ENCODE measurements at places on chromosomes 16 and 17.
A peak's percentile ranks its signal among the peaks of the same experiment; 100 is the strongest.

- peak; percentile 7 for DNase-seq
These were observed 646 bp downstream of the RABEP1 start for GRCh38 chr17:5282642-5283217.

DNA sequence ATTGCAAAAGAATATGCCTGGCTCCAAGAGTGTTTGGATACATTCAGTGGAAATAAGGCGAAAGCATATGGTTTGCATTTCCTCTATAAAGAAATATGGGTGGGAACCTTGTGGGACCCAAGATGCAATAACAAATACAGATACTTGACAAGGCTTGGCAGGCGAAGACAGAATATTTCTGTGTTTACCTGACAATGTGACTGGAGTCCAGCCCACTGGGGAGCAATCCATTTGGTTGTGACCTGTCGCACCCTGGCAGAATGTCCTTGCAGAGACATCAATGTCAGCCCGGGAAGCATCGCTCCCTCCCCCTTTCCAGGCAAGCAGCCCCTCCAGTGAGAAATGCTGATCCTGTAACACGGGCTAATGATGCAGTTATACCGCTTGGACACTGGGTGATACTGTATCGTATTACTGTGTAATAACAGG is 296.6 kb downstream of the MAF start:
- no peak for DNase-seq

GRCh38 chr17:17175917-17176316 is 30.2 kb downstream of the PLD6 start:
- no peak for DNase-seq

DNA sequence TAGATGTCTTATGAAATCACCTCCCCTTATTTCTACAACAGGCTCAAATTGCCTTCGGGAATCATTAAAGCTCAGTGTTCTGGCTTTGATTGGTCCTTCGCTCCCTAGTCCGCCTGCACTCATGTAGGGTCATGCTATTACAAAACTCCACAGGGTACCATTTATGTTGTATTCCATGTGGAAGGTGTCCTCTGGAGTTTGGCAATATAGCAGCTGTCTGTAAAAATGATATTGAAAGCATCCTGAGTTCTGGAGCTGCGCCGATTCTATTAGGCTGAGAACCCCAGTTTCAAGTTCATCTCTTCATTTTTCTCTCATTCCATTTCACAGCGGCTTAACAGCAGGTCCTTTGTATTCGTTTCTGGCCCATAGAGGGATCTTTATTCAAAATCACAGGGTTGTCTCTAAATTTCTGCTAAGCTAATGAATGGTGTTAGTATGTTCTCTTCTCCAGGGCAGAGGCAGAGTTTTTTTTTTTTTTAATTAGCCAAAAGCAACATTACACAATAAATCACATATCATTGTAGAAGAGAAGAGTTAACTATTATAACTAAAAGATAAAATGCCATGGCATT is 71.9 kb upstream of the TEKT1 start:
- no peak for DNase-seq

DNA sequence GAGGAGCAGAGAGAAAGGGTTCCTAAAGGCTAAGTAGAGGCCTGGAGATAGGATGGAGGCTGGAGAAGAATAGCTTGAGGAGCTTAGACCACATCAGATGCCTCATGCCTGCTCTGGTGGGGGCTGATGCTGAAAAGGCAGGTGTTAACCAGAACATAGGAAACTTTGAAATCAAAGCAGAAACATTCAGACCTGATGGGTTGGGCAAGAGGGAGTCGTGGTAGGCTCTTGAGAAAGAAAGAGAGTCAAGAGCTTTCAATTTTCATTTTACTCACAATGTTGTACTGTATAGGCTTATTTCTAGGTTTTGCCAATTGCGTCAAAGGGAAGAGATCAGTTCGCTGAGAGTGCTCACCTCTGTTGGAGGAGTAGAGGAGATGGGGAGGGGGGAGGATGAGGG is 406.6 kb upstream of the SALL1 start:
- no peak for DNase-seq

DNA sequence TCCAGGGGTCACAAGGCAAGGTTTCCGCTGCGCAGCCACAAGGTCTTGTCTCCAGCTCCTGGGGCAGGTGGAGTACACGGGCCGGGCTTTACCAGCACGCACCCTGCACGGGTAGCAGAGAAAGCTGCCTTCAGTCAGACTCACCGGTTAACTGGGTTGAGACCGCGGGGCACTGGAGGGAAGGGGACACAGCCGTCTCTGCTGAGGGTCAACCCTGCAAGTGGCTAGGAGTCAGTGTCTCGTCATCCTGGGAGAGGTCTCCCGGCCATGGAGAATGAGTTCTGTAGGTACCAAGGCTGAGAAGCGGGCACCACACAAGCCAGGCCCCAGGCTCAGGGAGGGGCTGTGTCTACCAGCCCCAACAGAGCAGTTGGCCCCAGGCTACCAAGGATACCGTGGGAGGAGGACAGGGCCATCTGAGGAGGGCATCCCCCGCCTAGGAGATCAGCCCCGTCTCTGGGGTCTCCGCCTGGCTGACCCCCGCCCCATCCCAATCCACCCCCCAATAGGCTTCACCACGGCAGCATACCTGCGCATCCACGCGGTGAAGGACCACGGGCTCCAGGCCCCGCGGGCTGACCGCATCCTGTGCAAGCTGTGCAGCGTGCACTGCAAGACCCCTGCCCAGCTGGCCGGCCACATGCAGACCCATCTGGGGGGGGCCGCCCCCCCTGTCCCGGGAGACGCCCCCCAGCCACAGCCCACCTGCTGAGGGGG is 2.8 kb upstream of the PRRT2 start:
- no peak for DNase-seq

- DNase-seq: no peak
These were observed 615.6 kb downstream of the MAF start for GRCh38 chr16:78984887-78985464.

DNA sequence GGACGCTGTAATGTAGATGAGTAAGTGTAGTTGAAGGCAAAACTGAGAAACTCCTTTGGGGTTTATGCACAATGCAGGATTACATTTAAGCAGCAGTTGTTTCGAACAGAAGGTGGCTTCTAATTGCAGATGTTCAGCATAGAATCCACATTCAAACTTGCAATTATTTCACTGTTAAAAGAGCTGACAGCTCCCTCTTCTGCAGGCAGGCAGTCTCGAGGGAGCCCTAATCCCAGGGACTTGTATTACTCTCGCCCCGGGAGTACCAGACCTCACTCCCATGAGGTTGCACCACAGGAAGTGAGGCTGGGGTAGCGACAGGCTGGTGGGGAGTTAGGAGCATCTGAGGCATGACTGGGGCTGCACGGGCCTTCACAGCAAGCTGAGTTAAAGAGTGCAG is 484.3 kb upstream of the EEF2KMT start:
- DNase-seq: no peak

DNA sequence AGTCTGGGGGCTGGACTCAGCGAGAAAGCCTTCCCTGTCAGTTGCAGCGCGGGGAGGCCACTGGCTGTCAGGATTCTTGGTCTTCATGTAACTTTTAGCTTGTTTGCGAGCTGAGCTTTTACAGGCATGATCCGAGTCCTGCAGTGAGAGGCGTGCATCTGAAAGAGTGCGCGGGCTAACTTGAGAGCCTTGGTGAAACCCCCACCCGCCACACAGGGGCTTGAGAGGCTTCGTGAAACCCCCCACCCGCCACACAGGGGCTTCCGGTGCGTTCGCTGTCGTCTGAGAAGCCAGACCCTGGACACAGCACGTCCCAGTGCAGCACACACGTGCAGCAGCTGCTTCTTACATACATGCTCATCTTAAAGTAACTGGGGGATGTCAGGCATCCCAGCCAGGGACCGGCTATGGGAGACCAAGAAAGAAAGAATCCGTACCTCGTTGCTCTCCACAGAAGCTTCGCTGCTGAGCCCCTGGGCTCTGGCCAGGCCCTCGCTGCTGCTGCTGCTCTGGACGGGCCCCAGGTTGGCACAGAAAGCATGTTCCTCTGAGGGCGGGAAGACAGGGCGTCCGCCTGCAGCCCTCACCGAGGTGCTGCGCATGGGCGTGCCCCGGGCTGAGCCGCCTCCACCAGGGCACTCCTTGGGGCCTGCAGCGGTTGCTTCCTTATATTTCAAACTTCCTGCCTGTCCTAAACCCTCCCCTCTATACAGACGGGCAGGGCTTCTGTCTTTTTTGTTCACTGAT is 7.8 kb downstream of the NUDT16L1 start:
- no peak for DNase-seq

GRCh38 chr17:79917902-79918484 is 78.8 kb upstream of the CBX4 start:
- no peak for DNase-seq

DNA sequence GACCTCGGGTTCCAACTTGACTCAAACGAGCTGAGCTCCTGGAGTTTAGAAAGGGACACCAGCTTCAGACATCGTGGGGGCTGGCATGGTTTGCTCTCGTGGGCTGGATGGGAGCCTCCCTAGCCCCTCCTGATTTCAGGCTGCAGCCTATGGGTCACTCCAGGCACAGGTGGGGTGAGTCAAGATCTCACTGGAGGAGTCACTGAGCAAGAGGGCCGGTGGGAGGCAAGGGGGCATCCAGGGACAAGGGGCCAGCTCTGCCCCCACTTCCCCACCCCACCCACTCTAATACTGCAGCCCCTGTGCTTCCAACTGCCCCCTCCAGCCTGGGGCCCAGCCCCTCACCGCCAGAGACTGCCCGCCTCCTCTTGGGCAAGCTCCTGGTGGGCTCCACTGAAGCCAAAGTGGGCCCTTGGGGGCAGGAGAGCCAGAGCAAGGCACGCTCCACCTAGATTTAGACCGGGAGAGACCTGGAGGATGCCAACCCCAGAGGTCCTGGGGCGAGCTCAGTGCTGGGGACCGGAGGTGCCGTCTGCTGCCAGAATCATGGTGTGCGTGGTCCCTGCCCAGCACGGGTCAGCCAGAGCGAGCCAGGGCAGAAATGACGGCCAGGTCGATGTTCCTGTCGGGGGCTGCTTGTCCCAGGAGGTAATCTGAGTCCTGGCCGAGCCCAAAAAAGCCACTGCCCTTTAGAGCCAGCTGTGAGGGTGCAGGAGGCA is 6.4 kb downstream of the SLC16A3 start:
- no peak for DNase-seq

- DNase-seq: no peak
These were observed 481.9 kb upstream of the ERCC4 start for GRCh38 chr16:13438064-13438463.

- DNase-seq: no peak
These were observed 27.4 kb downstream of the IRF8 start for GRCh38 chr16:85926370-85926769.

GRCh38 chr17:35046245-35046644 is 17.3 kb downstream of the RFFL start:
- no peak for DNase-seq

DNA sequence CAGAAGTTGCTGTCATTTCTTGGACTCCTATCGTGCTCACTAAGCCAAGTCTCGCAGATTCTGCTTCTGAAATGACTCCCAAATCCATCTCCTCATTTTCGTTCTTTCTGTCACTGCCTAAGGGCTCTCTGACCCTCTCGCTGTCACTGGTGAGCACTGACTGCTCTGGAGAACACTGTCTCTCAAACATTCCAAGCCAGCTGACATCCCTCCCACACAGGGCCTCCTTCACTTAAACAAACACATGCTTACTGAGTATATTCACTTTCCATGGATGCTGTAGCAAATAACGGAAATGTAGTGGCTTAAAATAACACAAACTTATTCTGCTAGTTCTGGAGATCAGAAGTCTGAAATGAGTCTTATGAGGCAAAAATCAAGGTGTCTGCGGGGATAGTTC is 18.8 kb downstream of the CACNG1 start:
- no peak for DNase-seq

GRCh38 chr17:2591040-2591640 is 2.3 kb upstream of the PAFAH1B1 start:
- no peak for DNase-seq

DNA sequence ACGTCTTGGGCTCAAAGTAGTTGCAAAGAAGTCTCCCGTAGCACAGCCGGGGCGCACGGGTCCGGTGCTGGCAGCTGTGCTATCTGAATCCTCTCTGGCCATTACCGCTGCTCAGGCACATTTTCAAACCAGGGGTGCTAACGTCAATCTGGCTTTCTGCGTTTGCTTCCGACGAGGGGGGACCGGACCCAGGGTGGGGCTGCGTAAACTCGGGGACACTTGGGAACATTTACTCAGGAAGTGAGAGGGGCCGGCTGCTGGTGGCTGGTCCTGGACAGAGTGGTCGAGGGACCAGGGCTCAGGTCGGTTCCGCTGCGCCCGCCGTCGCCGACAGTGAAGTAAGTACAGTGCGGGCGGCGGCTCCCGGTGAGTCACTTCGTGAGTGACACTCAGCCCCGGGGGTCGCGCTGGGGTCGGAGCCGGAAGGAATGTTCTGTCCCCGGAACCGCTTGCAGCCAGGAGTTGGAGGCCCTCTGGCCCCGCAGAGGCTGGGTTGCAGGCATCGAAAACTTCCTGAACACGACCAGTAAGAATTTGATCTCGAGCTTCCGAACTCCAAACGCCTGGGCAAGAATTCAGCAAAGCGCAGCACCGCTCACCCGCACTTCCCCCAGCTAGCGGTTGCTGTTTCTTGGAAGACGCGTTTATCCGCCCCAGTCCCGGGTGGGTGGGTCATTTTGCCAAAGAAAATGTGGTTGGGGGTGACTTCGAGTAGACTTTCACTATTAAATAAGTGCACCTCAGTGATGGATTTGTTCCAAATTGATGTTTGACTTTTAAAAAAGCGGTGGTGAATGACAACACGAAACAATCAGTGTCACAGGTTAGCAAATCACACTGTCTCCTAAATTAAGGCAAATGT is 1.4 kb upstream of the HS3ST3B1 start:
- DNase-seq: peak; percentile 13

DNA sequence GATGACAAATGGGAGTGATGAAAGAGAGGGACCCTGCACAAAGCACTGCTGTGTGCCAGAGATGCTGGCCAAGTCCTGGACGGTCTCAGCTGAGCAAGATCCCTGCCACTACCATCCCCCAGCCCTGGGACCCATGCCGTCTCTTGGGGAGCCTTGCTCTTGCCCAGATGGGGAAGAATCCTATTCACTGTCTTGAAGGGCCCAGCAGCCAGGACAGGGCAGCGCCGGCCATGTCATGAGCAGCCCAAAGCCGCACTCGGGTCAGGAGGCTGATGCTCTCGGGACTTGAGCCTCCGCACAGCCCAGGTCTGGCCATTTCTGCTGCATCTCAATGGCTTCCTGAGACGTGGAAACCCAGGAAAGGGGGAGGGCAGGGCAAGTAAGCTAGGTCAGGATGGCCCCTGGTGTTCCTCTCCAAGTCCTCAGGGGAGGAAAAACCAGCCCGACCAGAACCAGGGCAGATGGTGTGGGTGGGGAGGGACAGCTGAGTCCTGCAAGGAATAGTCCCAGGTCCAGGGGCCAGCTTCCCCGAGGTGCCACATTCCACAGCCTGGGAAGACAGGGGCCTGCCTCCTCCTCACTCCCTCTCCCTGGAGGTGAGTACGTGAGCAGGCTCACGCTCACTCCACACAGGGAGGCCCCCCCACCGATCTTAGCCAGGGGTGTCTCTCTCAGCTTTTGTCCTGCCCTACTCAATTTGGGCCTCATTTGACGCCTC is 7.8 kb upstream of the KRT19 start:
- DNase-seq: no peak

DNA sequence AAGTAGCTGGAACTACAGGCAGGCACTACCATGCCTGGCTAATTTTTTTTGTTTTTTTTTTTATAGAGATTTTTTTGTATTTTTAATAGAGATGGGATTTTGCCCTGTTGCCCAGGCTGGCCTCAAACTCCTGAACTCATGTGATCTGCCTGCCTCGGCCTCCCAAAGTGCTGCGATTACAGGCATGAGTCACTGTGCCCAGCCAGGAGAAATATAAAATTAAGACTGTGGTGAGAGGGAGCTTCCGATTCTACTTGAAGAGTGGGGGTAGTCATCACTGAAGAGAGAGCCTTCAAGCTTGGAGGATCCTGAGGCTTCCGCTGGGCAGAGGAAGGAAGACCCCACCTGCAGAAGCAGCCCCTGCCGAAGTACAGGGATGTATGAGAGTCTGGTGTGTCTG is 34.4 kb upstream of the RGS9 start:
- DNase-seq: no peak
